ENCODE measurements at places on chromosomes 12 and 14.

- DNase-seq, result no peak
Observed at GRCh38 chr12:83763425-83763824, 1076.7 kb downstream of the TMTC2 start.

GRCh38 chr12:92718483-92718990 is 15.7 kb downstream of the PLEKHG7 start:
- no peak for DNase-seq

GRCh38 chr12:19088606-19089005 is 40.9 kb upstream of the PLEKHA5 start:
- no peak for DNase-seq

GRCh38 chr12:11704089-11704488 is 54.6 kb downstream of the ETV6 start:
- no peak for DNase-seq

GRCh38 chr14:21440859-21441258 is 15.1 kb downstream of the CHD8 start:
- DNase-seq, result no peak

DNA sequence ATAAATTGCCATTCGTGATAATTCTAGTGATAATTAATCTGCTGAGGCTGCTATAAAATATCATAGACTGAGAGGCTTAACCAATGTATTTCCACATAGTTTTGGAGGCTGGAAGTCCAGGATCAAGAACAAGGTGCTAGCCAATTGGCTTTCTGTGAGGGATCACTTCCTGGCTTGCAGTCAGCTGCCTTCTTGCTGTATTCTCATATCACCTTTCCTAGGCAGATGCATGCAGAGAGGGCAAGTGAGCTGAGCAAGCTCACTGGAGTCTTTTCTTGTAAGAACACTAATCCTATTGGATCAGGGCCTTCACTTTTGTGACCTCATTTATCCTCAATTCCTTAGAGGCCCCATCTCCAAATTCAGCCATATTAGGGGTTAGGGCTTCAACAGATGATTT is 640.7 kb downstream of the DIO2 start:
- no peak for DNase-seq

DNA sequence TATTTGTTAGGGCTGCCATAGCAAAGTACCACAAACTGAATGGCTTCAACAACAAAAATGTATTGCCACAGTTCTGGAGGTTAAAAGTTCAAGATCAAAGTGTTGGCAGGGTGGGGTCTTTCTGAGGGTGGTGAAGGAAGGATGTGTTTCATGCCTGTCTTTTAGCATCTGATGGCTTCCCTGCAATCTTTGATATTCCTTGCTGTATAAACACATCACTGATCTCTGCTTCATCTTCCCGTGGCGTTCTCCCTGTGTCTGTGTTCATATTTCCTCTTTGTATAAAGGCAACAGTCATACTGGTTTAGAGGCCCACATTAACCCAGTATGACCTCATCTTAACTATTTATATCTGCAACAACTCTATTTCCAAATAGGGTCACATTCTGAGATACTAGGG is 167.5 kb downstream of the BTG1 start:
- DNase-seq, result no peak

- no peak for DNase-seq
Observed at GRCh38 chr12:122965321-122965751, 927 bp downstream of the ABCB9 start.
